ENCODE measurements at places on chromosomes 6 and 20.
A peak's percentile ranks its signal among the peaks of the same experiment; 100 is the strongest.

DNA sequence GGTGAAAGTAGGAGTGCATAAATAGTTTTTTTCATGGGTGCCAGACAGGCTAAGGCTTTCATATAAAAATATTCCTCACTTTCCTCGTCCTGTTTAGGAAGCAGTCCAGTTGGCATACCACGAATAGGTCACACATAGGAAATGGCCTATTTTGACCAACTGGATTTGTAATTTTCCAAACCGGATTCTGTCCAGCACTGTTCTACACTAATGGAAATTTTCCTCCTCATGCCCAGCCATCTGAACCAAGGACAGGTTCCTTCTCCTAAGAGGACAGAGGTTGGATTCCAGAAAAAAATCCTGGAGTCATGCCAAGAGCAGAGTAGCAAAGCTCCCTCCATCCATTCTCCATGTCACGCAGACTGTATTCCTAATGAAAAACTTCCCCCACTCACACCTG lies 43.1 kb downstream of the PANK2 start:
- DNase-seq = no peak

DNA sequence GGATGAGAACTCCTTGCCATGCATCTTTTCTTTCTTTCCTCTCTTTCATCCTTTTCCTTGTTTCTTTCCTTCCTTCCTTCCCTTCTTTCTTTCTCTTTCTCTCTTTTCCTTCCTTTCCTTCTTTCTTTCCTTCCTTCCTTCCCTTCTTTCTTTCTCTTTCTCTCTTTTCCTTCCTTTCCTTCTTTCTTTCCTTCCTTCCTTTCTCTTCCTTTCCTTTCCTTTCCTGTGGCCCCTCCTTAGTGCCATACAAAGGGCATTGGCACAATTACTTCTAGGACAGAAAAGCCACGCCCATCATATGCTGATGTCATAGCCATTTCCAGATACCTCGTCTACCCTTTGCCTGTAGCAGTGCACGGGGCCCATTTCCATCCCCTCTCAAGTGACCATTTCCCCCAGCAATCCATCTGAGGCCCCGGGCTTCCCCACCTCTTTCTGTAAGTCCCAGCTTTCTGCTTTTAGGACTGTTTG lies 2.2 kb upstream of the CENPB start:
- no peak for DNase-seq

GRCh38 chr20:64236137-64237088 lies 19.1 kb upstream of the PCMTD2 start:
- no peak for DNase-seq

- peak; percentile 20 for DNase-seq
These were observed 17.5 kb upstream of the FAM110A start for GRCh38 chr20:815914-816606.

DNA sequence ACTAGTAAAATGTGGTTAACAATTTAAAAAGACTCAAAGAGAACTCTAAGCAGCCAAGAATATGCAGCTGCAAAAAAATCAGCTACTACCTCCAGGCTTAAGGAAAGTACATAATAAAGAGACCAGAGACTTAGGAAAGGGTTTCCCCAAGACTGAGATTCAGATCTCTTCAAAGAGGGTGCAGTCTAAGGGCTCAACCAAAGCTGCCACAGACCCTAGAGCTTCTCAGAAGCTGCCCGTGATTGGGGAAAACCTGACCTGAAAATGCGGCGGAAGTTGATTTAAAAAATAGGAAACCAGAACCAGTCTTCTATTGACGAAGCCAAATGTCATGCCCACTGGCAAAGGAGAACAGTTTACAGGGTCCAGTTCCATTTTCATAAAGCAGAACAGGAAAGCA lies 516.8 kb upstream of the MARCKS start:
- no peak for DNase-seq

GRCh38 chr6:131960371-131961133 lies 9.4 kb upstream of the CCN2 start:
- DNase-seq = no peak
